ENCODE measurements at places on chromosomes 2 and 18.
A peak's percentile ranks its signal among the peaks of the same experiment; 100 is the strongest.

DNA sequence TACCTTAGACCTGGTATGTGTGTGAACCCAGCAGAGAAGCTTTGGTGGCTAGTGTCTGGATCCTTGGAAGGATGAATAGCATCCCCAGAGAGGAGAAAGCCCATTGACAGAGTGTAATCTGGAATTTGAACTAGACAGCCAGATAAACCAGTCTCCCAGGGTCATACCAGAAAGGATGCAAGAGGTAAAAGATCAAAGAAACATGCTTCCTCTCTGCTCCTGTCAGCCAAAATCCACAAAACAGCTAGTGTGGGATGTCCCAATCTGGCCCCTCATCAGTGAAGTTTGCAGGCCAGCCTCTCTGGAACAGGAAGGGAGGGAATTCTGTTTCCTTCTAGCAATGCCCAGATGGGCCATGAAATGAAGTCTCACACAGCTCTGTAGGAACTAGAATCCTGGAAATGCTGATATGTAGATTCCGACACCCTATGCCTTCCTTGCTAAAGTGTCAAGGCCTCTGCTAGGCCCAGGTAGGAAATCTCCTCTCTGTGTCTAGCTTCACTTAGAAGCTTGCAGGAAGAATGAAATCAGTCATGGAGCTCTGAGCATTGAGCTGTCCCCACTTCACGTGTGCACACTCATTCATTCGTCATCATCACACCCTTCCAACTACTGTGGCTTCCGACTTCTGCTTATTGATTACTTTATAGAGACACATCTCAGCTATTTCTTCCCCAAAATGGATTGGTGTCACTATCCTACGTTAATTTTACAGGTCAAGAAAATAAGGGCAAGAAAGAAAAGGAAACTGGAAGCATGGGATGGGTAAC lies 38.0 kb downstream of the EVA1A start:
- DNase-seq: no peak

DNA sequence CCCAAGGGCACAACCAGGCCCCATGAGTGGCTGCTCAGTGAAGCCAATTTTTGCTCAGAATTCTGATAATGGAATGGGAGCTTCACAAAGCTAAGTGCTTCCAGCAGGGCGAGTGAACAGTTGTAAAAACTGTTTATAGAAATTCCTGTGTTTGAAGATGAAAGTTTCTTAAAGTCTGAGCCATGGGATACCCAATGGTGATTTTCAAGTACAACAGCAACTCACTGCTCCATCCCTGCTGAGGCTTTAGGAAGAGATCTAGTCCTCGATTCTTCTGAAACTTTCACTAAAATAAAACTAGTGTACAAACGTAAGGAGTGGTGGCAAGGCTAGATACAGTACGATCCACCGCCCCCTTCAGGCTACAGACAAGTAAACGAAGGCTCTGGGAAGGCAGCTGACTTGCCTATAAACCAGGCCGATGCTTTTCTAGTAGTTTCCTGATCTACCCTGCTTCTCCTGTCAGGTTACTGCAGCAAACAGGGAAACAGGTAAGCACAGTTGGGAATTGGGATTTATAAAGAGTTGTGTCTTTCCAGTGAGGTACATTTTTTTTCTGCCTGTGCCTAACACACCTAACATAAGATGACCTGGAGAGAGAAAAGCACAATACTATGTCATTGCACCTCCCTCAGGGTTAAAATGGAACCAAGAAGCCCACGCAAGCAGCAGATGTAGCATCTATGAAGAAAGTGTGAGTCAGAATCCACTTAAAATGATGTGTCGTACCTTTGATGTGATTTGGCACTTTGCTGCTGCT lies 108.7 kb downstream of the UXS1 start:
- DNase-seq: no peak

DNA sequence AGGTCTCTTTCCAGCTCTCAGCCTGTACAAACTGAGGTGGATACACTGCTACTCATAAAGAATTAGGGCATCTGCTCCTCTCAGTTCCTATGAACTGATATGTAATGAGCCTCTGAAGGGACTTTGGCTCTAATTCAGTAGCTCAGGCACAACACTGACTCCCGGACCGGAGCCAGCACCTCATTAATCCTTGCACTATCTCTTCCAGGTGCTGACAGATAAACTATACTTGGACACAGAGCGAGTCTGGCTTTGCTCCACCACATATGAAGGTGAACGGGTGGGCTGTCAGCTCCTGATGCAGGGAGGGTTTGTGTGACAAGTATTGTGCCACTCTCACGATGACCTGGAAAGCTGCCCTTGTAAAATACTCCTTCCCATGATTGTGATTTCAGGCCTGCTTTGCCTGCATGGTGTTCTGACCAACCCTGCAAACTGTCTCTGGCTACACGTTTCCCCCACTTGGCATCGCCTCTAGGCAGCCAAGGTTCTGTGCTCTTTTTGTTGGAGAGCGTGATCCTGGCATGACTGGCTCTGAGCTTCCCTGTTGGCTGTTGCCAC lies 111.6 kb upstream of the LMAN1 start:
- no peak for DNase-seq

DNA sequence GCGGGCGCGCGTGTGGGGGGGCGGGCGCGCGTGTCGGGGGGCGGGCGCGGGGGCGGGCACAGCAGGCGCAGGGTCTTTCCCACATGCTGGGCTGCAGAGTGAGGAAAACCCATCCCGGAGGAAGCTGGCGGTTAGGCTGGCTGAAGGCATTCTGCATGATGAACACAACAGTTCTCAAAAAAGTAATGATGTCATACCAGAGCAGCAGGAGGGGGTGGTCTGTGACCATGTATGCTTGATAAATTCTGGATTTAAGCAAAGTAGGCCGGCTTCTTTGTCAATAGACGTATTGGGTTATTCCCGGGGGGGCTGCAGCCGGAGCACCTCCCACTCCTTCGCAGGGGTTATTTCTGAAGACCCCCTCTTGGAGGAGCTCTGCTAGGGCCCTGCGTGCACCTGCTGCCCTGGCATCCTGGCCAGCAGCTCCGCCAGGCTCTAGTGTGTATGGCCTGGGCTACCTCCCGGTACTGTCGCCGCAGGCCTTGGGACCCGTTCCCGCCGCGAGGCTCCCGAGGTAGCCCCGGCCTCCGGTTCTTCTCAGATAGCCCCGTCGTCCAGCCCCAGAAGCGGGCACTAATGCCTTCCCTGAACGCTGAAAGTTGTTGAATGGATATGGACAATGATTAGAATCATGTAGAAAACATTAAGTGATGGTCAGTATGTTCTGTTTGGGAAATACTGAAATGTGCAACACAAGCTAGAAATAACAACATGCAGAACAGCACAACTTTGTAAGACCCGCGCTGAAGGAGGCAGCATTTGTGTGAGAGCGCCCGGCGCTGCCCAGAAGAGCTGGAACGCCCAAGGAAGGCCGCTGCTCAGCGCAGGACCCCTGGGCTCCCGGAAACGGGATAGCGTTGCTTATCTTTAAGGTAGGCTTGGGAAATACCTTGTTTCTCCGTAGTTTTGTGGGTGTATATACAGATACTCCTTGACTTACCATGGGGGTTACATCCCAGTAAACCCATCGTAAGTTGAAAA lies 101.4 kb upstream of the RAB6C start:
- peak; percentile 76 for DNase-seq

- DNase-seq: no peak
These were observed 229.0 kb upstream of the HS6ST1 start for GRCh38 chr2:128547667-128548066.

- no peak for DNase-seq
These were observed 64.2 kb downstream of the MTCL1 start for GRCh38 chr18:8769509-8770095.

DNA sequence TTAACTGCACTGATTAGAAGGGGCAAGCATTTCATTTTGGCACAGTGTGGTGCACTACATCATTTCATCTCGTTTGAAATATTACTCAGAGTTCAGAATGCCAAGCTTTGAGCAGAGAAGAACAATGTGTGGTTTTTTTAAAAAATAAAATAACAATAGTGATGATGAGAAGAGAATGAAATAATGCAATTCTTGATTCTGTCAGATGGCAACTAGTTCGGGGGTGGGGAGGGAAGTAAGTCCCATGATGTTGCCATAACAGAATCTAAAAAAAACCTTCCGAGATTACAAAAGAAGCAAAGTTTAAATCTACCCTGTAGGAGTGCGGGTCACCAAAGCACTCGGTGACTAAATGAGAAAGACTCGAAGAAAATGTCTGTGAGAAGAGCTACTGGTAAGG lies 490.4 kb downstream of the NR4A2 start:
- DNase-seq: no peak

- no peak for DNase-seq
These were observed 20.6 kb upstream of the AMMECR1L start for GRCh38 chr2:127906206-127906926.

DNA sequence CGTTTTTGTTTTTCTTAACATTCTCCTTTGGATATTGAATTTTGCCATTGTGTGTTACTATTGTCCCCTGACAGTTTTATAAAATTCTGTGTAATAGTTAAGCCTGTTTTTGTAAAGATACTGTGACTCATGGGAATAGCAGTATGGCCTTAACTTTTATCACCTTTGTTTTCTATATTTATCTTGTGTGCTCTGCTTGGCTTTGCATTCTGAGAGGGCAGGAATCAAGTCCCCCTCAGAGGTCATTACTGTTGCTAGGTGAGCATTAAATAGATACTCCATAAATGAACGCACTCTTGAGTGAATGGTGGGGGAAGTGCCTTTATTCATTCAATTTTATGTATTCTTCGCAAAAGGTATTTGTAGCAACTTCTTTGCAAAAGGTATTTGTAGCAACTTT lies 160.0 kb downstream of the PHLPP1 start:
- no peak for DNase-seq

- DNase-seq: no peak
These were observed 9.4 kb upstream of the CXCR4 start for GRCh38 chr2:136127356-136127755.

DNA sequence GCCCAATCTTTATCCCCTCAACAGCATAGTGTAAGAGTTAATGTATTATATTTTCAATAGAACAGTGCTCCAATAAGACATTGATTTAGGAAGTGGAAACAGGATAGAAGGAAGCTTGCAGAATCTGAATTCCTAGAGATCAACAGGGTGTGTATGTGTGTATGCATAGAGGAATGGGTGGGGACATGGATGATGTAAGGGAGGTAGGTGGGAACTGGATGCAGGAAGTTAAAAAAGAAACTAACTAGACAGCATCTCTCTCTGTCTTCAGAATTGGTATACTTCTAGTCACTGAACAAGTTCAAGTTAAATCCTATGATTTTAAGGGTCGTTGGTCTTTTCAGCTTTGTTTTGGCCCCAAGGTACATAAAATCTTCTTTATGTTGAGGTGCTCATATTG lies 196.6 kb downstream of the PMAIP1 start:
- DNase-seq: no peak

- DNase-seq: no peak
These were observed 26.2 kb downstream of the R3HDM1 start for GRCh38 chr2:135557530-135557929.

GRCh38 chr18:79816981-79817606 lies 19.4 kb downstream of the KCNG2 start:
- no peak for DNase-seq

- no peak for DNase-seq
These were observed 98.8 kb downstream of the OLA1 start for GRCh38 chr2:174149530-174149929.

GRCh38 chr2:201344663-201345366 lies 12.3 kb downstream of the FLACC1 start:
- DNase-seq: no peak

DNA sequence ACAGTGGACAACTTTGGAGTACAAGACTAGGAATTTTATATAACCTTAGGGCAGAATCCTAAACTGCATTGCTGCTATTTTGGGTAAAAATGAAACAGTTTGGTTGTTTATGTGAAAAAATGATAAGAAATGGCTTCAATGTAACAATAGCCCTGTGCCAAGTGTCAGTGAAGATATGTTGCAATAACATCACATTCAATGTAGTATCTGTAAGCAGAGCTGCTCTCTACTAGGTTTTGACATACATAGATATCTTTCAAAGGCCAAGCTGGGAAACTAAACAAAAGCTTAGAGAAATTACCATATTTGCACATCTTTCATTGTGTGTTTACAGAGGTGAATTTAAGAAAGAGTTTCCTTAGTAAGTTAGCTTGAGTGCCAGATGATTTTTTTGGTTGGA lies 135.0 kb upstream of the DOK6 start:
- no peak for DNase-seq

Data from anterior cingulate cortex (tissue), 58 donors.